ENCODE measurements at places on chromosomes 12 and 14.

DNA sequence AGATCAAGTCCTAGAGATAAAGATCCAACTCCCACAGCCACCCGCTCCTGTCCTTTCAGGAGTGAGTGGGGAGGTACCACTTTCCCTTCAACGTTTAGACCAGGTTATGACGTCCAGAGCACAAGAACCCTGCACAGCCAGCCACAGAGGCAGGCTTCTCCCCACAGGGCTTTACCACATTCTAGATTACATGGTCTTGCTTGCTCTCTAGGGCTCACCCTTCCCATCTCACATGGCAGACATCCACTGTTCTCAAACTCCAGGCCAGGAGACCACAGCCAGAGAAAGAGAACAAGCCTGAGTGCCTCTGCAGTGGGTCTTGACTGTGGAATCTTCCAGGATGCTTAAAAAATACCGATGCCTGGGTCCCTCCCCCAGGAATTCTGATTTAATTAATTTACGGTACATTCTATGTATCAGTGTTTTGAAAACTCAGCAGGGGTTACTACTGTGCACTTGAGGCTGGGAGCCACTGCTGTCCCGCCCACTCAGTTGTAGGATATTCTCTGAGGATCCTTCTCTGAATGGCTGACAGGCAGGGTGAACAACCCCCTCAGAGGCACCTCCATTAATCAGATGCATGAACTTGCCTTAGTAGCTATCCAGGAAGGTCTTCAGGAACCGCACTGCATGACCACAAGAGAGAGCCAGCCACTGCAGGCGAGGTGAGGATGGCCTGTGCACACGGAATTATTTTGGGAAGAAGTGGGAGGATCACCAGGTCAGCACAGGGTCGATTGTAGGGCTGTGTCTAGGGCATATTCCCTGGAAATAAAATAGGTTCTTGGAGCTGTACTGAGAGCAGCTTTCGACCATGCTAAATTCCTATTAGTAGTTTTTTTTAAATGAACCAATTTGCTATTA lies 21.5 kb upstream of the SOCS2 start:
- DNase-seq = no peak

DNA sequence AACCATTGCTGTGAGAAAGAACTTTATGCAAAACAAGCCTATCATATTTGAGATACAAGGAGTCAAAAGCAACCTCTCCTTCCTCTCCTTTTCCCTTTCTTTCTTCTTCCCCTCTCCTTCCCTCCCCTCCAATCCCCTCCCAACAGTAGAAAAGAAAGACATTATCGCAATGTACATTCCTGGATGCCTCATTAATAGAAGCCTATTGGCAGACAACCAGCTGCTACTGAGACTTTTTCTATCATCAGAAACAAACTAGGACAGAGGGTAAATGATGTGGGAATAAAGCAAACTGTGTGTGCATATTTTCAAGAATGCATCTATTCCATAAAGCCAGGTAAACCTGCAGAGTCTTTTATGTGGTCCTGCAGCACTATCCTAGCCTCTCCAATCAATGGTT lies 237.2 kb downstream of the ITPR2 start:
- no peak for DNase-seq

DNA sequence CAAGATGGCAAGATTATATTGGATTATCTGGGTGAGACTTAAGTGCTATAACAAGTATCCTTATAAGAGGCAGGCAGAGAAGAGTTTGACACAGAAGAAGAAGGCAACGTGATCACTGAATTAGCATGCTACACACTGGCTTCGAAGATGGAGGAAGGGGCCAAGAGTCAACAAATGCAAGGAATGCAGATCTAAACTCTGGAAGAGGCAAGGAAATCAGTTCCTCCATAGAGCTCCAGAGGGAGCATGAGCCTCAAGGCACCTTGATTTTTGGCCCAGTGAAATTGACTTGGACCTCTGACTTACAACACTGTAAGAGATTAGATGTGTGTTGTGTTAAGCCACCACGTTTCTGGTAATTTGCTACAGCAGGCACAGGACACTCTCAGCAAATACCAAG lies 536.4 kb upstream of the SEL1L start:
- DNase-seq = no peak

DNA sequence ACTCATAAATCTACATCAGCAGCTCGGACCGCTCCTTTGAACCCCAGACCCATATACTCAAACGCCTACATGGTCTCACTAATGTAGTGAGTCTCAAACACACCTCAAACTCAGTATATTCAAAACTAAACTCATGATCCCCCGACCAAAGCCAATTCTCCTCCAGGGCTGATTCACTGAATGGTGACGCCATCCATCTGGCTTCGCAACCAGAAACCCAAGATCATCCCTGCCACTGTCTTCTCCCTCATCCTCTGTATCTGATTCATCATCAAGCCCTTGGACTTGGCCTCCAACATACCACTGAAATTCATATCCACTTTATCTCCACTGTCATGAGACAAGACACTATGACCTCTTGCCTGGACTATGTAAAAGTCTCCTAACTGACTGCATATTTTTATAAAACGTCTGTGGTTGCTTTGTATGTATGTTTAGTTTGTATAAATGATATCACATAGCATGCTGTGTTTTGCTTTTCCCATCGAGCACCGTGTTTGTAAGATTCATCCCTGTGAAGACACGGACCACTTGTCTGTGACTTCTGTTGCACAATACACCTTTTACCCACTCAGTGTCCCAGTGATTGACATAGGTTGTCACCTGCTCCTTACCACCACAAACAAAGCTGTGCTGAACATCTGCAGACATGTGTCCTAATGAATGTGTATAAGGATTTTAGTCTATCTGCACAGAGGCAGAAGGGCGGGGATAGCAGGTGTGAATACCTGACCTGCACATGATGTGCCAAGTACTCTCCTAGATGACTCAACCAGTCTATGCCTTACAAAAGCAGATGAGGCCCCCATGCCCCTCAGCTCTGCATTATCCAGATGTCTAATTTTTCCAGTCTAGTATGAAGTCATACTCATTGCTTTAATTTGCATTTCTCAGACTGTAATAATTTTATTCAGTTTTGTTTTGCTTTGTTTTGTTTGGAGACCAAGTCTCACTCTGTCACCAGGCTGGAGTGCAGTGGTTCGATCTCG lies 76.9 kb downstream of the VWF start:
- DNase-seq = no peak

GRCh38 chr14:60640859-60641741 lies 8.2 kb downstream of the SIX1 start:
- no peak for DNase-seq

- no peak for DNase-seq
Observed at GRCh38 chr14:80669426-80669825, 272.1 kb downstream of the CEP128 start.

DNA sequence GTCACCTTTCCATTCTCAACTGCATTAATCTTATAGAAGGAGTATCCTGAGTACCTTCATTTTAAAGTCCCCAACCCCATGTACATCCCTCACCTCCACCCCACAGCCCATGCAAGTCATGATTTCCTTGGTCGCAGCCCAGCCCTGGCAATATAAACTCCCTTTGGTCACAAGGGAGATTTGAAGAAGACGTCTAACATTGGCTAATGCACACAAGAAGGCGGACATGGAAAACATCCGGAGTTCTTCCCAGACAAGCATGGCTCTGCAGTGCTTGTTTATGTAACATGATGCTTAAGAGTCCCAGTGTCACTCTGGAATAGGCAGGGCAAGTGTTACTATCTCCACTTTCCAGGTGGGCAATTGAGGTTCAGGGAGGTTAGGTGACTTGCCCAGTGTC lies 277.6 kb downstream of the DPF3 start:
- no peak for DNase-seq

DNA sequence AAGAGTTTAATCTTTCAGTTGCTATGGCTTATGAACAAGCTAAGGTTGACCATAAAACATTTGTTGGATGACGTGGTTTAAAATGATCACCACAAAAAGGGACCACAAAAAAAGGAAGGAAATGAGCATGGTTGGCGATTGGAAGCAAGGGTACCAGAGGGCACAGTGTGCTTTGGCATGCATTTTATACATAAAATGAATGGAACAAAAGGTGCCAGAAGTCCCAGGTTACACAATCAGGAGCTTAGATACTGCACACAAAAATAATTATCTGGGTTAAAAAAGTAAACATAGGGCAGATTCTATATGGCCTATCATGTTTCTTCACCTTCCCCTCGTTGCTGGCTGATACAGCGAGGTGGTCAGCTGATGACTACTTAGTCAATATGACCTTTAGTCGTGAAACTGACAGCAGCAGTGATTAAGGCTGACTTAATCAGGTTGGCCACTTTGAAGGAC lies 50.7 kb downstream of the ZC3H14 start:
- DNase-seq = no peak

DNA sequence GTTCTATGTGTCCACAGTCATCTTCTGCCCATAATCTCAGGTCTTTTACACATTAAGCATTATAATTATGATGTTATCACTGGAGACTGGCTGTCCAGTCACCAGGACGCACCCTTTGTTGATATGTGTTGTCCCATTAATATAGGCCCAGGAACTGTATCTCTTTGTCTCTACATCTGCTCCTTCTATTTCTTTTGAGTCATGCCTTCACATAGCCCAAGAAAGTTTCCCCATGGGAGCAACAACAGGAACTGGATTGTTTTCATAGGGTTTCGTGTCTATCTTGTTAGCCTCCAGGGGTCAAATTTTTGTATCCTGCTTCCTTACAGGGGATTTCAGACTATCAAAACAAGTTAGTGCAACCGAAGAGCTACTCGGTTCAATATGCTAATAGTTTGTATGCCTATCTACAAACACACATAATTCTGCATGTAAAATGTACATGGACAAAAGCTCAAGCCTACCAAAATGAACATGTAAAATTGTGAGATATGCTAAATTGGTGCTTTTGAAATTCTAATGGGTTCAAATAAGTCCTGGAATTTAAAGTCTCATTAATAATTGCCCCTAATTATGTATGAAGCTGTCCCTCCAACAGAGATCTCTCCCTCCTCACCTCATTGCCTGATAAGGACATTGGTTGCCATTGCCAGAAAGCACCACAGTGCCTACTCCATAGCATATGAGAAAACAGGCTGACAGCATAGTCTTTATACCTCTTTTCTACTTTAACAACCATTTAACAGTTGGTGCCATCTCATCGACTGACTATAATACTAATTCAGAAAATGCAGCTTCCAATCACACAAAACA lies 99.8 kb upstream of the DIO2 start:
- DNase-seq = no peak

GRCh38 chr12:67582238-67582834 lies 66.2 kb upstream of the DYRK2 start:
- DNase-seq = no peak

GRCh38 chr12:51127050-51127729 lies 43.8 kb upstream of the CSRNP2 start:
- no peak for DNase-seq

DNA sequence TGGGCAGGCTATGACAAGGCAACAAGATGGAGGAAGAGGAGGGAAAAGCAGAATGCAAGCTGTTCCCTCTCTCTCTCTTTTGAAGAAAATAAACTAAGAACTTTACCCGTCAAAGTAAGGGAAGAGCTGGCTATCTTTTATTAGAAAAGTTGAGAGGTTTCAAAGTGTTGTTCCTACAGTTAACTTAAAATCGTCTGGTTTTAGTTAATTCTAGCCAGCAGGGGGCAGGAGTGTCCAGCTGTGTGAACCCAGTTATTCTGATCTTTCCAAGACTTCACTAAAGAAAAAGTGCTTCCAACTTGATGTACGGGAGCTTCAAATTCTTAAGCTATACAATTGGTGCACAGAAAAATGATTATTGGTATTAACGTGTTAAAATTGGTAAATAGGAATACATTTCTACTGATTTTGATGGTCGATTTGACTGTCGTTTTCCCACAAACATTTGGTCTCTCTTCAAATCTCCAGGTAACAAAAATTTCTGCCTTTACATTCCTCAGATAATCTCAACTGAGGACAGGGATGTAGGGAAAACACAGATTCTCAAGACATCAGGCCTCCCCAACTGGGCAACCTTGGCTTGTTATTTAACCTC lies 28.4 kb upstream of the MON2 start:
- DNase-seq = peak; percentile 63

- no peak for DNase-seq
Observed at GRCh38 chr14:54749727-54750126, 152.9 kb downstream of the GCH1 start.

GRCh38 chr12:124544311-124544970 lies 23.0 kb downstream of the NCOR2 start:
- no peak for DNase-seq
